ENCODE measurements at places on chromosomes 16 and 17.

- DNase-seq = no peak
Observed at GRCh38 chr17:17779015-17779611, 57.7 kb downstream of the SREBF1 start.

DNA sequence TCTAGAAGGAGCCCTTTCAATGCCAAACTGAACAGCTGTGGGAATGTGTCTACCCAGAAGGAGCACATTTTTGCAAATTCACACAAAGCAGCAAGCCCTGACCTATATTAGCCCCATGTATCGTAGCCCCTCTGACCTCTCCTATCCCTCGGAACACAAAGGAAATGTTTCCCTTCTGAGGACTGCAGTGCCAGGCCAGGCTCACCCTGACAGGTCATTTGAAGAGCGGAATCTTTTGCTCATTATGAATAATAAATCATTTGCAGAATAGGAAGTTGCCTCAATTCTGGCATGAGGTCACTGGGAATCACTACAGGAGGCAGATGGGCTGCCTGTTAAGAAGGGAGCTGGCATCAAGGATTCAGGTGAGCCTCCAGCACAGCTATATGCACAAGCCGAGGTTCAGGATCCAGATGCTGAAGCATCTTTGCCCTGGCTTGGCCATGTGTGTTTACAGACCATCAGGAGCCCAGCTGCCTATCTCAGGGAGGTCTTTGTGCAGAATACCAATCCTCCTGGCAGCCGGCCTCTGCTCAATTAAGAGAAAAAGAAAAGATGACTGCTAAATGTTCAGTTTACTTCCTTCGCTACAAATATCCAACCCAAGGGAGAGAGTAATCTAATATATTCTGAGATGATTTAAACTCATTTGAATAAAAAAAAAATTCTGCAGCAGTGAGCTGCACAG, 119.4 kb downstream of the USP31 start:
- no peak for DNase-seq

GRCh38 chr17:61678339-61678738, 87.3 kb upstream of the NACA2 start:
- no peak for DNase-seq

- no peak for DNase-seq
Observed at GRCh38 chr17:41347869-41348760, 2.5 kb downstream of the KRT33A start.

- no peak for DNase-seq
Observed at GRCh38 chr16:53826658-53827057, 122.7 kb downstream of the FTO start.
